Natural killer cell treated with Interleukin-12 subunit alpha and Interleukin-12 subunit beta and Interleukin-15 and Interleukin-18, amount 100 ng/mL, for 72 hours (primary cell): ENCODE measurements at places on chromosomes 7 and 10. TPM values are rescaled to one million over a fixed set of nuclear protein-coding genes. Genes with fewer than 3 reads are reported as not detected.
A peak's percentile ranks its signal among the peaks of the same experiment; 100 is the strongest.

- peaks cover 23% of the 10 kb centered on the region for H3K4me1 ChIP-seq
- no peak for DNase-seq
- peaks cover 3% of the 10 kb centered on the region for H3K36me3 ChIP-seq
- H3K27me3 ChIP-seq = no peaks in the 10 kb centered on the region
- no peak overlapping the region for H3K27ac ChIP-seq
These were observed 110.6 kb upstream of the SAMD8 start for GRCh38 chr10:75000748-75001321.

DNA sequence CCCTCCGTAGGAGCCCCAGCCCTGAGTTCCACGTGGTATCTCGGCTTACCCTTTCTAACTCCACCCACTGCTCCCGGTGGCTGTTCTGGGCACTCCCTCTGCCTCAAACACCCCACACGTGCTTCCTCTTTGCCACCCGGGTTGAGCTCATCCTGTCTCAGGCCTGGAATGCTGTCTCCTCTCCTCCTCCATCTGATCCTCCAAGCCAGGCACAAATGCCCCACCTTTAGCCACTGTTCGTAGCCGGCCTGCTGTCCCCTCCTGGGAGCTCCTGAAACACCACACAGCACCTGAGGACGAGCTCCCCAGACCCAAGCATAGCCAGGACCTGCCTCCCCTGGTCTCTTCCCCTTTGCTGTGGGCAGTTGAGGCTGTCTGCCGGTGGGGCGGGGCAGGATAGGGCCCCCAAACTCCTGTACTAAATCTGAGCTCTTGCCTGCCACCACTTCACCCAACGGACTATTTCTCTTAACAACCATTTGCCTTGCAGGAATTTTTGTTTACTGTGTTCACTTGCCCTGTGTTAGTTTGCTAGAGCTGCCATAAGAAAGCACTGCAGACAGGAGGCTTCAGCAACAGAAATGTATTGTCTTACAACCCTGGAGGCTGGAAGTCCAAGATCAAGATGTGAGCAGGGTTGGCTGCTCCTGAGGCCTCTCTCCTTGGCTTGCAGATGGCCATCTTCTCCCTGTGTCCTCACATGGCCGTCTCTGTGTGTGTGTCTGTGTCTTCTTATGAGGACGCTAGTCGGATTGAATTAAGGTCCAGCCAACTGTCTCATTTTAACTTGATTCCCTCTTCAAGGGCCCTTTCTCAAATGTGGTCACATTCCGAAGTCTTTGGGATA is 58.3 kb upstream of the SHH start:
- peak; percentile 51 for DNase-seq
- H3K27me3 ChIP-seq = peaks cover 28% of the 10 kb centered on the region
- H3K4me3 ChIP-seq = no peak overlapping the region
- H3K4me1 ChIP-seq = no peaks in the 10 kb centered on the region
- H3K27ac ChIP-seq = no peak overlapping the region

Gene DHX32
- total RNA-seq = 25.8 TPM

GRCh38 chr7:115789901-115790300 is 240.7 kb downstream of the TFEC start:
- no peak for DNase-seq
- no peak overlapping the region for H3K4me3 ChIP-seq
- H3K36me3 ChIP-seq = no peaks in the 10 kb centered on the region
- no peak overlapping the region for H3K27ac ChIP-seq
- no peaks in the 10 kb centered on the region for H3K4me1 ChIP-seq

DNA sequence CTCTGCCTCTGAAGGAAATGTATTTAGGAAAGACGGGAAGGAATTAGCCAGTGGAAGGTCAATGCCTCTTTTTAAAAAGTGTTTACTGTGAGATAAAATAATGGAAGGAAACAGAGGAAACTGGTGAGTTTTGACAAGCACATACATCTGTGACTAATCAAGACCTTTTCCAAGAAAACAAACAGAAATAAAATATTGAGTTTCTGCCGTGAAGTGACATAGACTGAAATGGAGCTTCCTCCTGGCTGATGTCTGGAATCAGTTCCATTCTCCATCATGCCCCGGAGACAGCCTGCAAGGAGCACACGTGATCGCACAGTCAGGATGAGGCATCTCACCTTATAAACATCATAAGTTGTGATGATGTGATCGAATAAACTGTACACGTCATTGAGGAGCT is 30.7 kb downstream of the TECTB start:
- H3K4me3 ChIP-seq = no peak overlapping the region
- no peak overlapping the region for H3K27ac ChIP-seq
- H3K27me3 ChIP-seq = peaks cover 43% of the 10 kb centered on the region

GRCh38 chr10:52514481-52514880 is 200.4 kb downstream of the DKK1 start:
- no peak overlapping the region for H3K4me3 ChIP-seq
- H3K27me3 ChIP-seq = no peaks in the 10 kb centered on the region
- H3K36me3 ChIP-seq = peaks cover 6% of the 10 kb centered on the region
- H3K27ac ChIP-seq = no peak overlapping the region
- no peak for DNase-seq
- H3K4me1 ChIP-seq = no peaks in the 10 kb centered on the region

Gene HOXA9
- 2.4 TPM for total RNA-seq

DNA sequence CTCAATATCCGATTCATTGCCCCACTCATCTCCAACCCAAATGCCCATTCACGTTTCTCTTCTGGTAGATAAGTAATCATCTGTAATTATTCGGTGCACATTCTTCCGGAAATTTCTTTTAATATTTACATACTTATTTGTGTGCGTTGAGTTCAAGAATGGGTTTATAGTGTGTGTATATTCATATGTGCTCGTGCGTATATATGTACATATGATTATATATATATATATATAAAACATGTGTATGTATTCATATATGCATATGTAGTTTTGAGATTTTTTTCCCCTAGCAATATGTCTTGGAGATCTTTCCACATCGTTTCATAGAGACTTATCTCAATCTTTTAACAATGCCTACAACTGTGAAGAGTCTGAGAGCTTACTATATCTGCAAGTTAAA is 118.2 kb downstream of the MDFIC start:
- no peak overlapping the region for H3K27ac ChIP-seq
- DNase-seq = no peak
- H3K4me1 ChIP-seq = peaks cover 7% of the 10 kb centered on the region
- H3K27me3 ChIP-seq = no peaks in the 10 kb centered on the region

Gene JAKMIP3
- total RNA-seq = 0.05 TPM

Gene TUBAL3
- total RNA-seq = not detected

Gene NRP1
- total RNA-seq = 1.5 TPM

DNA sequence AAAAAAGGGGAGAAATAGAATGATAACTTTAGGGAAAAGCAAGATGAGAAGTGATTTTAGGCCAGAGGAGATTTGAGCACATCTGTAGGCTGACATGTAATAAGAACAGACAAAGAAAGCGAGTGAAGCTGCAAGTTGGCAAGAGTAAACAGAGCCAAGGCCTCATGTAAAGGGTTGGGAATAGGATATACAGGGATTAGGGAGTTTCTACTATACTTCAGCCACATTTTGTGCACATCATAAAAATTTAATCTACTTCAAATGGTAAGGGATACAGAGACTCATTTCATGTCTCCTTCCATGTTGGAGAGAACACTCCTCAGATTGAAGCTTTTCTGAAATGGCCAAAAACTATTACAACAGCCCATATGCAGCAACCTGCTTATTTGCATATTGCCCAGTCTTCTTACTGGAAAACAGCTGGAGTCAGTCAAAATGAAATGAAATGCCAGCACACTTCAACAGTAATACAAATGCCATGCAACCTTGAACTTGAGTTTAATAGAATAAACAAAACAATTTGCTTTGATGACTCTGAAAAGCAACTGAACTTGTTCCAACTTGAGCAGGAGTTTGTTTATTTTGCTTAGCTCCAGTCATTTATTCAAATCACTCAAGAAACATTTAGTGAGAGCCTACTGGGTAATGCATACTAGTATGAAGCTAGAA is 49.9 kb downstream of the NRCAM start:
- H3K36me3 ChIP-seq = no peaks in the 10 kb centered on the region
- H3K4me1 ChIP-seq = no peaks in the 10 kb centered on the region
- H3K4me3 ChIP-seq = no peak overlapping the region
- H3K27me3 ChIP-seq = peaks cover 3% of the 10 kb centered on the region

GRCh38 chr10:22343731-22344130 is 1.6 kb upstream of the SPAG6 start:
- peak overlapping the region; percentile 28 for H3K27ac ChIP-seq
- peaks cover 58% of the 10 kb centered on the region for H3K27me3 ChIP-seq
- peaks cover 29% of the 10 kb centered on the region for H3K4me1 ChIP-seq
- no peak for DNase-seq

GRCh38 chr7:9863545-9863944 is 1110.1 kb upstream of the PHF14 start:
- no peak overlapping the region for H3K27ac ChIP-seq
- H3K36me3 ChIP-seq = no peaks in the 10 kb centered on the region
- no peak overlapping the region for H3K4me3 ChIP-seq
- no peaks in the 10 kb centered on the region for H3K27me3 ChIP-seq
- DNase-seq = no peak

GRCh38 chr10:26696786-26697162 is 727 bp upstream of the PDSS1 start:
- peaks cover 6% of the 10 kb centered on the region for H3K36me3 ChIP-seq
- DNase-seq = no peak
- peak overlapping the region; percentile 97 for H3K4me3 ChIP-seq
- H3K4me1 ChIP-seq = peaks cover 16% of the 10 kb centered on the region
- H3K27ac ChIP-seq = peak overlapping the region; percentile 88

DNA sequence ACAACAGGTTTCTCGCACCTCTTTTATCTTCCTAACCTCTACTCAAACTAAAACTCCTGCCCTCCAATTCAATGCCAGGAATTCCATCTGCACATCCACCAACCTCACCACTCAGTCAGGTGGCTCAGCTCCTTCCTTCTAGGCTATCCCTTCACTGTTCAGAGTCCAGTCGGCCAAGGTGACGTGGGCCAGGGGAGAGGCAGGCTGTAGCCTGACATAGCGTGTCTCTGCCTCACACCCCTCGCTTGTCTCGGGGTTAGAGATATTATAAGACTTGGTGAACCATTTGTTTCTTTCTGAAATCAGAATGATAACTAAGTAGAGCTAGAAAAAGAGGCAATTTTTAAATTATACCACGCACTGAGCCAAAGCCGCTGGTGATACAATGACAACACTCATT is 31.1 kb downstream of the HIPK2 start:
- no peak overlapping the region for H3K4me3 ChIP-seq
- H3K27ac ChIP-seq = no peak overlapping the region
- H3K36me3 ChIP-seq = peaks cover 4% of the 10 kb centered on the region
- DNase-seq = no peak
- H3K4me1 ChIP-seq = peaks cover 88% of the 10 kb centered on the region

DNA sequence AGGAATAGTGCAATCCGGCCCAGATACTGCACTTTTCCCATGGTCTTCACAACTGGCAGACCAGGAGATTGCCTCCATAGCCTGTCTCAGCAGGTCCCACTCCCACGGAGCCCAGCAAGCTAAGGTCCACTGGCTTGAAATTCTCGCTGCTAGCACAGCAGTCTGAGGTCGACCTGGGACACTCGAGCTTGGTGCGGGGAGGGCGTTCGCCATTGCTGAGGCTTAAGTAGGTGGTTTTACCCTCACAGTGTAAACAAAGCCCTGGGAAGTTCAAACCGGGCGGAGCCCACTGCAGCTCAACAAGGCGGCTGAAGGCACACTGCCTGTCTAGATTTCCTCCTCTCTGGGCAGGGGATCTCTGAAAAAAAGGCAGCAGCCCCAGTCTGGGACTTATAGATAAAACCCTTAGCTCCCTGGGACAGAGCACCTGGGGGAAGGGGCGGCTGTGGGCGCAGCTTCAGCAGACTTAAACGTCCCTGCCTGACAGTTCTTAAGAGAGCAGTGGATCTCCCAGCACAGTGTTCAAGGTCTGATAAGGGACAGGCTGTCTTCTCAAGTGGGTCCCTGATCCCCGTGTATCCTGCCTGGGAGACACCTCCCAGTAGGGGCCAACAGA is 293.5 kb upstream of the GALNT17 start:
- no peak for DNase-seq
- no peak overlapping the region for H3K4me3 ChIP-seq
- no peak overlapping the region for H3K27ac ChIP-seq
- peaks cover 4% of the 10 kb centered on the region for H3K36me3 ChIP-seq
- no peaks in the 10 kb centered on the region for H3K4me1 ChIP-seq

Gene RNF133
- not detected for total RNA-seq

GRCh38 chr10:50554995-50555568 is 68.7 kb downstream of the SGMS1 start:
- no peak overlapping the region for H3K4me3 ChIP-seq
- H3K36me3 ChIP-seq = no peaks in the 10 kb centered on the region
- no peak overlapping the region for H3K27ac ChIP-seq
- no peak for DNase-seq
- H3K4me1 ChIP-seq = peaks cover 22% of the 10 kb centered on the region

- no peaks in the 10 kb centered on the region for H3K4me1 ChIP-seq
- no peak overlapping the region for H3K27ac ChIP-seq
- no peak for DNase-seq
- H3K27me3 ChIP-seq = peaks cover 8% of the 10 kb centered on the region
These were observed 57.4 kb upstream of the ACBD5 start for GRCh38 chr10:27297844-27298521.

DNA sequence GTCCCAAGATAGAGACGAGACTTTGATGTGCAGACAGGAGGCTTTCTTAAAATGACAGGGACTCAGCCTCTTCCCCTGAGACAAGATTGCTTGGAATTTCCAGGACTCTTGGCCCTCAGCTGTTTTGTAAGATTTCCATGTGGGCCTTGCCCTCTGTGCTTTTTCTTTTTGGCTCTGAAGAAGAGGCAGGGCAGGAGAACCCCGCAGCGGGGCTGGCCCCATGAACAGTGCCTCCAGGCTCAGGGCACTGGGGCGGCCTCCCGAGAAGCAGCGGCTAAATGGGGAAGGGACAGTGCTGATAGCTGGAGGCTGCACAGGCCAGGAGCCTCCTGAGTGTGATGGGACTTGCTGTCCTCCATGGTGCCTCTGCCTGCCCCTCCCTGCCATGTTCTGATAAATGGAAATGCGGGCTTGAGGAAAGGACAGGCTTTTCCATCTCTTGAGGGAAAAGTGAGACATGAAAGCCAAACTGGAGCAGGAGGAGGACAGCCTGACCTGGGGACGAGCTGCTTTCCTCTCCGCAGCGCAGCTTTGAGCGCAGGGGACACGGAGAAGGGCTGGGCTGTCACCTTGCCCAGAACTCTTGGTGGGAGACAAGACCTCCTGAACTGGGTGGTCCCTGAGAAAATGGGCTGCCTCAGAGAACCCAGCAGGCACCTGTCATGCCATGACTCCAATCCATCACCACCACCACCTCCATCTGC is 12.1 kb downstream of the SAP25 start:
- no peak for DNase-seq
- H3K27me3 ChIP-seq = no peaks in the 10 kb centered on the region
- H3K4me1 ChIP-seq = peaks cover 6% of the 10 kb centered on the region
- no peaks in the 10 kb centered on the region for H3K36me3 ChIP-seq
